ENCODE measurements at places on chromosomes 5 and 9. TPM values are rescaled to one million over a fixed set of nuclear protein-coding genes. Genes with fewer than 3 reads are reported as not detected.

- peaks cover 33% of the 10 kb centered on the region for H3K27me3 ChIP-seq
- no peaks in the 10 kb centered on the region for H3K36me3 ChIP-seq
- no peak for DNase-seq
- peaks cover 12% of the 10 kb centered on the region for H3K4me1 ChIP-seq
Observed at GRCh38 chr5:136012041-136012804, 16.6 kb upstream of the TGFBI start.

PCDHA12 gene
- total RNA-seq = not detected

DNA sequence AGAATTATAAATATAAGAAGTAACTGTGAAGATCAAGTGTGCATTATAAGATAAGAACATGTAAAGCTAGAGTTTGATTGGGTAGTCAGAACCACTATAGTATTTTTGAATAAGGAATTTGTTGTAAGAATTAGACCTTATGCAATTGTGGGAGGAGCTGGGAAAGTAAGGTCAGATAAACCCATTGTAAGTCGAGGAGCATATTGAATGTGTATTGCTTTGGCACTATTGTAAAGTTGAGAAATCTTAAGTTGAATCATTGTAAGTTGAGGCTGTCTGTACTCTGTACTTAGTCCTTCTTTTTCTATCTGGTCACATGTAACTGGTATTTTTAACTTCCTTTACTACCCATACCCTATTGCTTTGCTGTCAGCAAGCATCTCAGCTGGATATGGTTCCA, 158.7 kb downstream of the CCDC171 start:
- H3K27me3 ChIP-seq = no peaks in the 10 kb centered on the region
- DNase-seq = no peak
- H3K36me3 ChIP-seq = peaks cover 2% of the 10 kb centered on the region
- H3K4me1 ChIP-seq = peaks cover 5% of the 10 kb centered on the region

MUSK gene
- total RNA-seq = not detected

GRCh38 chr9:130201399-130201873, 29.2 kb downstream of the NCS1 start:
- no peak overlapping the region for H3K27ac ChIP-seq
- H3K4me3 ChIP-seq = no peak overlapping the region
- H3K4me1 ChIP-seq = no peaks in the 10 kb centered on the region
- no peak for DNase-seq
- no peaks in the 10 kb centered on the region for H3K27me3 ChIP-seq
- H3K36me3 ChIP-seq = no peaks in the 10 kb centered on the region

- H3K36me3 ChIP-seq = no peaks in the 10 kb centered on the region
- no peak for DNase-seq
- peaks cover 11% of the 10 kb centered on the region for H3K4me1 ChIP-seq
- H3K4me3 ChIP-seq = no peak overlapping the region
- no peak overlapping the region for H3K27ac ChIP-seq
- no peaks in the 10 kb centered on the region for H3K27me3 ChIP-seq
Observed at GRCh38 chr5:163498886-163499285, 6.5 kb upstream of the MAT2B start.

- DNase-seq = no peak
- peaks cover 4% of the 10 kb centered on the region for H3K36me3 ChIP-seq
- peaks cover 2% of the 10 kb centered on the region for H3K4me1 ChIP-seq
- H3K27ac ChIP-seq = peak overlapping the region; percentile 8
- H3K4me3 ChIP-seq = no peak overlapping the region
Observed at GRCh38 chr5:143206196-143207053, 197.1 kb downstream of the NR3C1 start.

Data from T-helper 17 cell (primary cell).